ENCODE measurements at places on chromosomes 16 and 17. TPM values are rescaled to one million over a fixed set of nuclear protein-coding genes. Genes with fewer than 3 reads are reported as not detected.

The CLEC18A gene
- total RNA-seq = 2.5 TPM

The SCNN1G gene
- 0.39 TPM for total RNA-seq

The ACSM2B gene
- not detected for total RNA-seq

The OR2C1 gene
- total RNA-seq = not detected

The CLEC18B gene
- total RNA-seq = 1.6 TPM

The CCL16 gene
- total RNA-seq = not detected

The SDK2 gene
- total RNA-seq = 12.3 TPM

The TLCD3B gene
- 253 TPM for total RNA-seq

The TM4SF5 gene
- total RNA-seq = not detected

The GALK1 gene
- 18.2 TPM for total RNA-seq

The IRX6 gene
- total RNA-seq = not detected

The GUCY2D gene
- total RNA-seq = not detected

The CD300A gene
- 0.25 TPM for total RNA-seq

The KIF19 gene
- 80.8 TPM for total RNA-seq

The ZFPM1 gene
- 11.1 TPM for total RNA-seq

The SECTM1 gene
- 0.29 TPM for total RNA-seq

The CDK10 gene
- total RNA-seq = 56.9 TPM

The ABCC11 gene
- total RNA-seq = not detected

The KRT38 gene
- not detected for total RNA-seq

GRCh38 chr17:68455901-68456338 is 1.4 kb downstream of the WIPI1 start:
- DNase-seq = no peak
- H3K27me3 ChIP-seq = peaks cover 10% of the 10 kb centered on the region
- H3K4me3 ChIP-seq = peak overlapping the region; percentile 97
- peaks cover 45% of the 10 kb centered on the region for H3K4me1 ChIP-seq
- H3K36me3 ChIP-seq = no peaks in the 10 kb centered on the region

GRCh38 chr16:57755061-57755684 is 19.6 kb downstream of the KATNB1 start:
- peaks cover 8% of the 10 kb centered on the region for H3K27me3 ChIP-seq
- no peaks in the 10 kb centered on the region for H3K36me3 ChIP-seq
- no peak overlapping the region for H3K4me3 ChIP-seq
- peaks cover 8% of the 10 kb centered on the region for H3K4me1 ChIP-seq
- DNase-seq = no peak

- H3K27ac ChIP-seq = peak overlapping the region; percentile 48
- peaks cover 13% of the 10 kb centered on the region for H3K36me3 ChIP-seq
- peaks cover 14% of the 10 kb centered on the region for H3K27me3 ChIP-seq
- H3K4me1 ChIP-seq = peaks cover 19% of the 10 kb centered on the region
- no peak for DNase-seq
These were observed 22.4 kb downstream of the PLD6 start for GRCh38 chr17:17183744-17184143.

DNA sequence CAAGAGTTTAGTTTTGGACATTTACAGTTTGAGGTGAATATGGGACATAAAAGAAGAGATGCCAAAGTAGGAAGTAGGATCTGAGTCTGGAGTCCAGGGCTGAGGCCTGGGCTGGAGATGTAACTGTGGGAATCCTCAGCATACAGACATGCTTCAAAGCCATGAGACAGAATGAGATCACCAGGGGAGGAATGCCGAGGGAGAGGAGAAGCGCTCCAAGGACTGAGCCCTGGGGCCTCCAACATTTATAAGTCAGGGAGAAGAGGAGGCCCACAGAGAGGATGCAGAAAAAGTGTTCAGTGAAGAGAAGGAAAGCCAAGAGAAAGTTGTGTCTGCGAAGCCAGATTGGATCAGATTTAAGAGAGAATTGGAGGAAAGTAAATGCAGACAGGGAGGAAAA is 277.5 kb upstream of the MYOCD start:
- no peak overlapping the region for H3K27ac ChIP-seq
- H3K27me3 ChIP-seq = no peaks in the 10 kb centered on the region
- no peak overlapping the region for H3K4me3 ChIP-seq
- DNase-seq = no peak
- H3K36me3 ChIP-seq = no peaks in the 10 kb centered on the region

GRCh38 chr16:72815348-72816318 is 232.3 kb downstream of the ZFHX3 start:
- H3K27me3 ChIP-seq = no peaks in the 10 kb centered on the region
- H3K4me1 ChIP-seq = no peaks in the 10 kb centered on the region
- no peak overlapping the region for H3K27ac ChIP-seq

GRCh38 chr17:66747578-66748275 is 87.2 kb upstream of the CACNG5 start:
- H3K36me3 ChIP-seq = no peaks in the 10 kb centered on the region
- peak overlapping the region; percentile 34 for H3K27ac ChIP-seq
- H3K4me1 ChIP-seq = peaks cover 33% of the 10 kb centered on the region
- peak overlapping the region; percentile 57 for H3K4me3 ChIP-seq
- H3K27me3 ChIP-seq = peaks cover 9% of the 10 kb centered on the region
- DNase-seq = peak; percentile 62

GRCh38 chr17:29214215-29215146 is 32.2 kb upstream of the CRYBA1 start:
- peaks cover 3% of the 10 kb centered on the region for H3K4me1 ChIP-seq
- H3K27ac ChIP-seq = no peak overlapping the region
- H3K4me3 ChIP-seq = no peak overlapping the region
- H3K36me3 ChIP-seq = no peaks in the 10 kb centered on the region
- H3K27me3 ChIP-seq = peaks cover 2% of the 10 kb centered on the region

GRCh38 chr17:81398176-81398831 is 3.0 kb downstream of the BAHCC1 start:
- peaks cover 25% of the 10 kb centered on the region for H3K4me1 ChIP-seq
- H3K4me3 ChIP-seq = peak overlapping the region; percentile 98
- peak overlapping the region; percentile 99 for H3K27ac ChIP-seq
- DNase-seq = peak; percentile 72

GRCh38 chr16:89330177-89330856 is 112.8 kb downstream of the ZNF778 start:
- peaks cover 51% of the 10 kb centered on the region for H3K4me1 ChIP-seq
- no peaks in the 10 kb centered on the region for H3K36me3 ChIP-seq
- no peak for DNase-seq
- H3K27me3 ChIP-seq = peaks cover 15% of the 10 kb centered on the region
- no peak overlapping the region for H3K4me3 ChIP-seq

DNA sequence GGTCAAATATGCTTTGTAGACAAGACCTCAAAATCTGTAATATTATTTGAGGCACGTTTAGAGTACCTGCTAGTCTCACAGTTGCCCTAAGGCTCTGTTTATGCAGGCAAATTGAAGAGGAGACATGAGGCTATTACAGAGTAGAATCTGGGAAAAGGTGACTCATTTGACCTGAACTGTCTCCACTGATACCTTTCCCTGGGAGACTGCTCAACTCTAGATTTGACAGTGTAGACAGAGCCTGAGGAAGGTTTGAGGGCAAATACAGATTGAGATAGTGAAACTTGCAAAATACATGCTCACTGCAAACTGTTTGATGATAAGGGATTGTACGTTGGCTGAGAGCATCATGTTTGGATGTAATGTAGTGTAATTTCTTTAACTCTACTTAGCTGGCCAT is 1266.6 kb upstream of the CDH8 start:
- H3K4me1 ChIP-seq = no peaks in the 10 kb centered on the region
- no peak overlapping the region for H3K27ac ChIP-seq
- no peaks in the 10 kb centered on the region for H3K36me3 ChIP-seq
- no peak overlapping the region for H3K4me3 ChIP-seq
- no peaks in the 10 kb centered on the region for H3K27me3 ChIP-seq

GRCh38 chr16:59169168-59169567 is 435.1 kb upstream of the GOT2 start:
- no peak overlapping the region for H3K4me3 ChIP-seq
- H3K36me3 ChIP-seq = peaks cover 6% of the 10 kb centered on the region
- peaks cover 15% of the 10 kb centered on the region for H3K4me1 ChIP-seq
- H3K27ac ChIP-seq = no peak overlapping the region
- peaks cover 2% of the 10 kb centered on the region for H3K27me3 ChIP-seq

DNA sequence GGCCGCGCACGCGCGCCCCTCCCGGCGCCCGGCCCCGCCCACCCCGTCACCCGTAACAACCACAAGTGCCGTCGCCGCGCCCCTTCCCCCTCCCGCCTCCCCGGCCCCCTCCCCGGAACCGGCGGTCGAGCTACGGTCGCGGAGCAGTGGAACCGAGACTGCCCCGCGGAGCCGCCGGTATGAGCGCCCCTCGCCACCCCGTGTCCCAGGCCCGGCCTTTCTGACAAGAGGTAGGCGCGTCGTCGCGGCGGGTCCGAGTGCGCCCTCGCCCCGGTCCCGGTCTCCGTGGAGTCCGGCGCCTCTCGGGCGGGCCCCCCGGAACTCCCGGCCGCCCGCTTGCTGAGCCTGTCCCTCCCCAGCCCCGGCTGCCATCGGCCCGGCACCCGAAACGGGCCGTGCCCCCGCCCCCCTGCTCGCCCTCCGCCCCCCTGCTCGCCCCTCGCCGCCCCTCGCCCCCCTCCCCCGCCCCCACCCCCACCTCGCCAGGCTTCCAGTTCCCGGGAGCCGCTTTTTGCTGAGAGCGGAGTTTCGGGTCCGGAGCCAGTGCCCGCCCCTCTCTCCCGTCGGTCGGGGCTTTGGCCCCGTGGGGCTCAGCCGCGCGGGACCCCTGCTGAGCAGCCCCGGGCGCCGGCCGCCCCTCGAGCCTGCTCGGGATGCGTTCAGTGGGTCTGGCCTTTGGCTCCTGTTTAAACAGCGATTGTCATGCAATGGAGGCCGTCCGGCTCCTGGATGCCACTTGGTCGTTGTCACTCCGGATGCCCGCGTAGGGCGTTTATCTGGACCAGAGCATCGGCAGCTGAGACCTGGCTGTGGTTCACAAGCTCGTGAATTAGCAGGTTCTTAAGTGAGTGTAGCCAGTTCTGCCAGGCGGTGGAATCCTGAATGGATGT is at the start of gene SEC14L1:
SEC14L1 (plus strand) TSS at position 92 of the 890 bp plus-strand sequence. CDS start 2,628 bp downstream, outside the sequence.
- peak within 1 kb of the TSS; percentile 93 for H3K4me3 ChIP-seq
- H3K4me1 ChIP-seq = peaks cover 4% of the 10 kb centered on the region
- DNase-seq = peak; percentile 43
- peaks cover 4% of the 10 kb centered on the region for H3K36me3 ChIP-seq

DNA sequence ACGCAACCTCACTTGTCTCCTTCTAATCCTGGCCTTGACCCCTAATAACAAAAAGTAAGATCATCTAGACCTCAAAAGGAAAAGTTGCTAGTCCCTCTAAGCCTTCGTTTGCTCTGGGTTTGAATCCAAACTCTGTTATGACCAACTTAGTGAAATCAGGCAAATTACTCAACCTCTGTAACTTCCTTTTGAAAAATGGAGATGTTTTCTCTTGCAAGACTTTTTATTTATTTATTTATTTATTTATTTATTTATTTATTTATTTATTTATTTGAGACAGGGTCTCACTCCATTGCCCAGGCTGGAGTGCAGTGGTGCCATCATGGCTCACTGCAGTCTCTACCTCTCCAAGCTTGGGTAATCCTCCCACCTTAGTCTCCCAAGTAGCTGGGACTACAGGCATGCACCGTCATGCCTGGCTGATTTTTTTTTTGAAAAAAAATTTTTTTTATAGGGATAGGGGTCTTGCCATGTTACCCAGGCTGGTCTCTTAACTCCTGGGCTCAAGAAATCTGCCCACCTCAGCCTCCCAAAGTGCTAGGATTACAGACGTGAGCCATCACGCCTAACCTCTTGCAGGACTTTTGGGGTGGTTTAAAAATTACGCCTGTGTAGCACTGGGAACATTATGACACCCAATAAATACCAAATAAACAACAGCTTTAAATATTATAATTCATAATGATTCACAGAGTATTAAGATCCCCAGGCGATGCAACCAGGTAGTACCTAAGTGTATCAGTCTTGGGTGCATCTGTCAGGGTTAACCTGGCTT is 63.4 kb downstream of the PITPNC1 start:
- no peak overlapping the region for H3K4me3 ChIP-seq
- DNase-seq = no peak
- no peak overlapping the region for H3K27ac ChIP-seq

GRCh38 chr17:4542726-4543191 is 12.4 kb downstream of the MYBBP1A start:
- H3K4me1 ChIP-seq = peaks cover 3% of the 10 kb centered on the region
- no peak overlapping the region for H3K4me3 ChIP-seq
- H3K27me3 ChIP-seq = no peaks in the 10 kb centered on the region

- H3K36me3 ChIP-seq = no peaks in the 10 kb centered on the region
- DNase-seq = no peak
- H3K27me3 ChIP-seq = peaks cover 4% of the 10 kb centered on the region
- H3K27ac ChIP-seq = no peak overlapping the region
- H3K4me1 ChIP-seq = peaks cover 2% of the 10 kb centered on the region
These were observed 15.7 kb downstream of the ENDOV start for GRCh38 chr17:80430446-80431245.
